ENCODE measurements at places on chromosomes 3 and 15.

DNA sequence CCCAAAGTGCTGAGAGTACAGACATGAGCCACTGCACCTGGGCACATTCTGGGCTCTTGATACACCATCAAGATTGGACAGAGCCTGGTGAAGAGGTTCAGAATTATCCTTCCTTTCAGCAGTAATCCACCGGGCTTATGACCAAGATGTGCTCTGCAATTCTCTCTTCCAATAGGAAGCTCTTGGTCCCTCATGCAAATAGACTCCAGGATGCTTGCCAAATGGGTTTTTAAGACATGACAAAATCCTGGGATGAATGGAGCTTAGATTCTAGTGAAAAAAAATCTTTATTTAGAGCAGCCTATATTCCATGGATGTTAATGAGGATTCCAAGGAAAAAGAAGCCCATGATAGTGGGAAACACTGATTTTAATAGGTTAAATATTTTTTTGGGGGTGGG is 119.1 kb downstream of the SV2B start:
- DNase-seq = no peak

GRCh38 chr3:50610181-50610971 is 1.2 kb downstream of the CISH start:
- DNase-seq = no peak

GRCh38 chr3:128874481-128875180 is 4.8 kb upstream of the ACAD9 start:
- no peak for DNase-seq

DNA sequence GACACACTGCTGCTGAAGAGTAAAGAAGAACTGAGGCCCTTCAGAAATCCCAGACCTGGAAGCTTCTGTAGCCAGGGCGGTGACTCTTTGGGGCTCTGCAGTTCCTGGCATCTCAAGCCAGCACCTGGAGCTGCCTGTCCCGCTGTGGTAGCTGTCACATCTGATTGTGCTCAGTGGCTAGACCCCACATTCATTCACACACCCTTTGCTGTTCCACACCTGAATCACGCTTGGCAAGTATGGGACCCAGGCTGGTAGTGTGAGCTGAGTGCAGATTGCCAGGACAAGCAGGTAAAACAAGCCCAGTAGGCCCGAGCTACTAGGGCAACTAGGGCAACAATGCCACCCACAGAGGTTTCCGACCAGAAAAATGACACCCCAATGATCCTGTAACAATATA is 218.2 kb downstream of the VGLL3 start:
- DNase-seq = no peak

DNA sequence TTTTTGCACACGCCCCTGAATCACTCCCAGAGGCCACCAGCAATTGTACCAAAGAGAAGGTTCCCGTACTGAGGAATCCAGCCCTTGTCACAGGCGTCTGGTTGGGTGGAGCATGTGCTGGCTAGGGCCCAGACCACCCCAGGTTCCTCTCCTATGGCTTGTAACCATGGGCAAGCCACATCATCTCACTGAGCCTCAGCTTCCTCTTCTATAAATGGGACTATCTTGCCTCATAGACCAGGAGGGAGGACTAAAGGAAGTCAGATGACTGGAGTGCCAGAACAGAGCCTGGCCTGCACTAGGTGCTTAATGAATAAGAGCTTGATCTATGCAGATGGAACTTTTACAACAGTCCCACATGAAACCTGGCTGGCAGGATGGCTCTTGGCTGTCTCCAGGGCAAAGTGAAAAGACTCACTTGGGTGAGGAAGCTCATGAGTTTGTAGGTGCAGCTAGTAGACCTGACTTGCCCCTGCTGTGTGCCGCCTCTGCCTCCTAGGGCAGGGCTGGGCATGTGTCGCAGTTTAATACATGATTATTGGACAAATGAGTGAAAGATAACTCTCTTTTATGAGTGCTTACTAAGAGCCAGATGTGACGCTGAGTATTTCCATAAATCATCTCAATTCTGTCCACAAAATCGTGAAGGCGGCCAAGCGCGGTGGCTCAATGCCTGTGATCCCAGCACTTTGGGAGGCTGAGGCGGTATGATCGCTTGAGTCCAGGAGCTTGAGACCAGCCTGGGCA is 29.3 kb downstream of the CTSH start:
- no peak for DNase-seq

- no peak for DNase-seq
Measured at GRCh38 chr15:45377609-45378148, 665 bp downstream of the GATM start.

DNA sequence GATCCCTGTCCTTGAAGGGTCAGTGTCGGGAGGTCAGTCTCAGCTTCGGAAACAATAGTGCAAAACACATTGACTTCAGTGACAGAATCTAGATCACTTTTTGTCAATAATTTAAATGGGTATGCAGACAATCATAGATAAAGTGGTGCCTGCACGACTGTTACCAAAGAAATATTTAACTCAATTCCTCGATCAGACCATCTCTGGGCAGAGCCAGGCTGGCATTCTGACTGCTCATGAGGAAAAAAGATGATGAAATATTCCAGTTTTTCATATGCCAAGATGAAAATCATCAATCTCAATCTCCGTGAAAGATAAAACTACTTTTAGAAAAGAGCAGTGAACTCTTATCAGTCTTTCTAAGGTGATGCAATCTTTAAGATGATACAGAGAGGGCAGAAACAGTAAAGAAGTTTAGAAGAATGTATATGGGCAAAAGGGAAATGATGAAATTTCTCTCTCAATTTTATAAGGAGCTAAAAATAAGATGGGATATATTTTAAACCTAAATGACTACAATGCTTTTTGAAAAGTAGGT is 169.9 kb downstream of the WDR72 start:
- no peak for DNase-seq

All from fibroblast of skin of left quadriceps (primary cell).